Left kidney (tissue), 8 donors: ENCODE measurements at places on chromosomes 6 and 20. TPM values are rescaled to one million over a fixed set of nuclear protein-coding genes. Genes with fewer than 3 reads are reported as not detected.

The ROS1 gene
- polyA plus RNA-seq: 0.13 TPM

The JAG1 gene
- polyA plus RNA-seq: 213 TPM

The HLA-DOA gene
- 5.9 TPM for polyA plus RNA-seq

The IL17F gene
- 0.40 TPM for polyA plus RNA-seq

The HSP90AB1 gene
- 1,241 TPM for polyA plus RNA-seq

The RIMS1 gene
- polyA plus RNA-seq: 2.8 TPM
